AG04450 (cell line): ENCODE measurements at places on chromosomes 12 and 14.

- no peak for DNase-seq
Observed at GRCh38 chr14:23481979-23482822, 12.7 kb downstream of the NGDN start.

DNA sequence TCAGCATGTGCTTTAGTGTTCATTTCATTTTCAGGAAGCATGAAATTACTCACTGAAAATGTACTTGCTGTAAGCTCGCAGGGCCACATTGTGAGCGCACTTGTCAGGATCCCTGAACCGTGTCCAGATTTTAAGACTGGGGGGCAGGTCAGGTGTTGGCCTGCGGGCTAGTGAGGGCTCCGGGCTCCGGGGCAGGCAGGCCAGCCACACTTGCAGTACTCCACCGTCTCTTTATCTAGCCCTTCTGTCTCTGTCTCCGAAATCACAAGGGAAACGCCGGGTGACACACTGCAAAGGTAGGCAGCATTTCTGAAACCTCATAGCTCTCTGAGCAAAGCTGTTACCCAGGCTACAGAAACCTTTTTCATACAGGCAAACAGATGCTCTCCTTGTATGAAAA lies 98.7 kb downstream of the EML1 start:
- no peak for DNase-seq

DNA sequence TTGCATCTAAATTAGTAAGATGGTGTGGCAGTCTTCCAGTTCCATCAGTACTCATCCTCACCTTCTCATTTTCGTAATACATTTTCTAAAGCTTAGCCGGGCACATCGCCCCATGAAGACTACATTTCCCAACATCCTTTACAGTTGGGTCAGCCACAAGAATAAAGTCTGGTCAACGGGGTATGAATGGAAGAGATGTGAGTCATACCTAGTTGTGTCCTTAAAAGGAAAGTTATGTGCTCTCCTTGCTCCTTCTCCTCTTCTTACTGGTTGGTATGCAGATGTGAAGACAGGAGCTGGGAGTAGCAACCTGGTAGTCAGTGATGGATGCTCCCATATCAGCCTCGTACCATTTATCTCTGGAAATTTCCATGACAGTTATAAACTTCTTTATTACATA lies 35.9 kb upstream of the EGLN3 start:
- DNase-seq: peak; percentile 36

GRCh38 chr12:116202940-116203339 lies 74.6 kb downstream of the MED13L start:
- no peak for DNase-seq

DNA sequence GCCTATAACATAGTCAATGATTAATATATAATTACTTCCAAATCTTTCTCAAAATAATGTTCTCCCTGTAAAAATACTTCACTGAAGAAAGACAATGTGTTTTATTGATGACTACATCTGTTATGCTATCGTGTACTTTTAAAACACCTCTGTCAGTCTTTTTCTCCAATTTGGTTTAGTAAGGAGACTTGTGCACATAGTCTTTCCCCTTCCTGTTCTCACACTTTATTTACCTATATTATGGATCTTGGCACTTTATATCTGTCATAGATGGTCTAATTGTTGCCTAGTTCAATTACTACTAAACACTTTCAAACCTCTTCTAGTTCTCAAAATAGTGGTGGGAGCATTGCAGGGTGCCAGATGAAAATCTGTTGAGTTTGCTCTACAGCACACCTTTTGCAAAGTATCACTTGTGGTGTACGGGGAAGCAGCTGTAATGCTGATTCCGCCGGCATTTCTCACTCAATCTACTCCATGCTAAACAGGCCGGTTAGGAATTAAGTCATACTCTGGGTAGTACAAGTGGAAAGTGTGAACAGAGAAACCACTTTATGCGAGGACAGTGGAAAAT lies 1.1 kb upstream of the INSM2 start:
- no peak for DNase-seq

DNA sequence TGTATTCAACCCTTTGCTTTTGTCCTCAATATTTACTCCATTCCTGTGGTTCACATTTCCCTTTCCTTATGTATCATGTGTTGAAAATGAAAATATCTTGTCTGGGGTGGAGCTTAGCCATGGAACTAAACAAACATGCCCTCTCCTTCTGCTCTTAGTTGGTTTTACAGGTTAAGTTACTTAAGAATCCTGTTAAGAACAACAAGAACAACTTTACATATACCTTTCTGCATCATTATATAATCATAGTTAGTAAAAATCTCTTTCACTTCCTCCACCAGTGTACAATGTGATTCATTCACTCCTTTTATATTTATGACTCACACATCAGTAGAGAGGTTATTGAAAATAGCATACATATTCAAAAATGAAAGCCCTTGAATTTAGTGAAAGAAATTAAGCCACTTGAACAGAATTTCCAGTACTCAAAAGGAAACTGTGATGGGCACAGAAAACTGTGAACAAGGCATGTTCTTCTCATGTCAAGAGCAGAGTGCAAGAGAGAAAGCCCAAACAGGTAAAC lies 307.7 kb downstream of the CCDC91 start:
- no peak for DNase-seq

- DNase-seq: no peak
Observed at GRCh38 chr12:104656383-104656782, 199.6 kb downstream of the CHST11 start.

- DNase-seq: no peak
Observed at GRCh38 chr12:109915171-109916040, 15.3 kb downstream of the TCHP start.

- no peak for DNase-seq
Observed at GRCh38 chr14:56137849-56138248, 19.6 kb downstream of the PELI2 start.

GRCh38 chr12:116161588-116161987 lies 115.9 kb downstream of the MED13L start:
- peak; percentile 26 for DNase-seq

DNA sequence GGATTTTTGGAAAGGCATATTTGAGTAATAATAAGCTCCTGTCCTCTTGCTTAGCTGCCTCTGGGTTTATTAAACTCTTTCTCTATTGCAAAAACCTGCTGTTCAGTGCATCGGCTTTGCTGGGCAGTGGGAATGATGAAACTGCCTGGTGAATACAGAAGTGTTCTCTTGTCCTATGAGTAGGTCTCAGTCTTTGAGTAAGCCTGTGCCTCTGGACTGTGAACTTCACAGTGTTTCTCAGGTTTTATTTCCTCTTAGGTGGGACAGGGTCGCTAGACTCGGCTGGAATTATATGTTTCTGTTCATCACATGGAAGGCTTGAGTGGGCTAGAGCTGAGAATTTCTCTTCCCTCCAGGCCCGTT lies 46.4 kb downstream of the CRADD start:
- no peak for DNase-seq

DNA sequence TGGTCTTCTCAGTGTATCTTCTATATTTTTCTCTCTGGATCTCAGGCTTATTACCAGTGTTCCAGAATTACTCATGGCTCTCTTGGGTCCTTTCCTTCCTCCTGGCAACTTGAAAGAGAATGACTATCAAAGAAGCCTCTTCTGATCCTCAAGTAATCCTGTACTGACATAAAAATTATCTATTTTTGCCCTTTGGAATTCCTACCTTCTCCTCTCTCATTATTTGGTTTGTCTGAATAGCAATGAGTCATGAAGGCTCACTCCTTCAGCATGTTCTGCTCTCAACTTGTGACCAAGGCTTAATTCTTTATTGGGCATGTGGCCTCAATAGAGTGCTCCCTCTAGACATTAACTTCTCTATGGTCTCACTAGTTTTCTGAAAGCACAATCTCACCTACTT lies 553.6 kb upstream of the ATP2B1 start:
- no peak for DNase-seq

DNA sequence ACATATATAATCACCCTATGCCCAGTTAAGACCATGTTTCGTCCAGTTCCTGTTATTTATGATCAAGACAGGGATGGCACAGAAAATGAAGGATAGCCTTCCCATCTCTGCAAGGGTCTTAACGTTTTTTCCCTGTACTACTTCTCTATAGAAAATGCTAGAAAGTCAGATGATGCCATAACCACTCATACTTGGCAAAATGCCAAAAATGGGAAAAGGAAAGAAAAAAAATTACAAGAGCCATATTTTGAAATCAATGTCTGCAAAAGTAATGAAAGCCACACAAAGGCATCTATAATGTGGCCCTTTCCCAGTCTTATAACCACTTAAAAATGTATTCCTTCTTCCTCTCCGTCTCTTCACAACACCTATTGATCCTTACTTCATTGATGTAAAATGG lies 1.8 kb upstream of the MYL6B start:
- DNase-seq: no peak

DNA sequence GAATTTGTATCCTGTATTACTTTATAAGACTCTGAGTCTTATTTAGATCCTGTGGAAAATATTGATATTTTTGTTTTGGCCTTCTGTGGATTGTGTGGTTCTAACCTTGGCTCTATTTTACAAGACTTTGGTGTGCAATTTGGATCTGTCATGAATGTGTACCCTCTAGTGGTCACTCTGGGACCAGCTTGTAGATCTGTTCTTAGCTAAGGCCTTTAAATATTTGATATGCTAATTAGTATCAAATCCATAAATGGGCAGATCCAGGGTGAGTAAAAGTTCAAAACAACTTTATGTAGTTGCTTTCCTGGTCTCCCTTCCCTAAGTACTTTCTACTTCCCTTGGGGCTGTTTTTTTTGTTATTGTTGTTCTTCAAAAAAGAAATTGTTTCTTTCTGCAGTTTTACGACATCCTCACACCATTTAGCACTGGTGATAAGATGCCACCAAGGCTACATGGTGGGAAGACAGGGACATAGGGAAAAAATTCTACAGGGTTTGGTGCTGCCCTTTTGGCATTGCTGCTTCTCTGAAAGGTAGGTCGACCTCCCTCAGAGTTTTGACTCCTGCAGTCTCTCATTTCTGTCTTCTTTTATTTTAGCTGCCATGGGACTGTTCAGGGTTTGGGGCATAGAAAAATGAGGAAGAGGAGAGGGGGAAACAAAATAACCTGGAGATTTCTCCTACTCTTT lies 238.5 kb downstream of the GPHN start:
- peak; percentile 1 for DNase-seq

GRCh38 chr14:79161571-79161970 lies 991.4 kb downstream of the NRXN3 start:
- DNase-seq: peak; percentile 3

GRCh38 chr14:73465823-73466532 lies 7.6 kb upstream of the NUMB start:
- no peak for DNase-seq

DNA sequence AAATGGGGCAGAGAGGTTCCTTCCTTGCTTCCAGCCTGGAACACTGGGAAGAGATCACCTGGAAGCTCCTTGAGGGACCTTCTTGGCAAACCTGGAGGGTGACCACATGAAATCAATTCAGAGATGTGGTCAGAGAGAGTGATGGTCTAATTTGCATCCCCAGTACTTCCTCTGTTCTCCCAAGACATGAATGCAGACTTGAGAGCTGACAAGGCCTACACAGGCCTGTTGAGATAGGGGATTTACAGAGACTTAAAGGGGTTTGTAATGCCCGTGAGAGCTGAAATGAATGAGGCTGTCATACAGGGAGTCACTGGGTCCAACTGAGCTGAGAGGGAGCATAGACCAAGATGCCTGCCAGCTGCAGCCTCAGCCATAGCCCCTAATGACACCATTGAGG lies 45.1 kb downstream of the TMX1 start:
- no peak for DNase-seq

DNA sequence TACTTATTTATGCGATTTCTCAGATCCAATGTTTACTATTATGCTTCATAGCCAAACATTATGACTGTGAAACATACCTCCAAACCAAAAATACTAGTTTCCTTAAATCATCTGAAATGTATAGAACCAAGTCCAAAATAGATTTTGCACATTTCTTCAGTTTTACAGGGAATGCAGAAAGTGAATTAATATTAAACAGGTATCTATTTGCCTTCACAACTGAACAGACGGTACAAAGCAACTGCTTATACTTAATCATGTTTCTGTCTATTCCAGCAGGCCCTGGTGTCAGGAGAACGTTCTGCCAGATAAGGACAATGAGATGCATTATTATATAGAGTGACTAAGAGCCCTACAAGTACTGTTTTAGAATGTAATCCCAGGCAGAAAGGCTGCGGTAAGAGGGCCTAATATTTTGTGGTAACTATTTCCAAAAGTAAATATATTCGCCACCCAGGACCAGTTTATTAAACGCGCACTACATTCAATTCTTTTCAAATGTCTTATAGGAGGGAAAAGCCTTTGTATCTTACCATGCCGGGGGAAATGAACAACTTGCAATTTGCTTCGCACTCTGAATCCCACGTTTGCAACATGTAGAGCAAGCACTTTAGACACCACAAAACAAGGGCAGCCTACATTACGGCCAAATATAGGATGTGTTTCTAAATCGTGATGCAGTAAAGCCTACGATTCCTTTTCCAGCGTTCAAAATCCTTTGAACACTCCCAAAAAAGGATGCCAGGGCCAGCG lies 1.5 kb downstream of the CORO1C start:
- DNase-seq: no peak

DNA sequence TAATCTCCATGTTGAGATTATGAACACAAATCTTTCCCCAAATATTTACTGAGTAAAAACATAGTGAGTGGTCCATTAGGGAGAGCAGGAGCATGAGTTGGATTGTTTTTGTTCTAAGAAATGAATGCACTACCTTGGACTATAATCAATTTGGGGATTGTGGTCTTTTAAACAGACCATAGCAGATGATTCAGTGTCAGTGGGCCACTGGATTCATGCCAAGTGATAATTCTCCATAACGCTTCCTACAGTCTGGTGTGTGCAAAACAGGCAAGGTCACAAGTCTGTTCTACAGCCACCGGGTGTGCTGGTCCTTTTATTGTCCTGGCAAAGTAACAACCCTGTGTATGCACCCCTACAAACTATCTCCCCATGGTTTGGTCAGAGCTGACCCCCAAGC lies 266.3 kb downstream of the APAF1 start:
- DNase-seq: no peak

DNA sequence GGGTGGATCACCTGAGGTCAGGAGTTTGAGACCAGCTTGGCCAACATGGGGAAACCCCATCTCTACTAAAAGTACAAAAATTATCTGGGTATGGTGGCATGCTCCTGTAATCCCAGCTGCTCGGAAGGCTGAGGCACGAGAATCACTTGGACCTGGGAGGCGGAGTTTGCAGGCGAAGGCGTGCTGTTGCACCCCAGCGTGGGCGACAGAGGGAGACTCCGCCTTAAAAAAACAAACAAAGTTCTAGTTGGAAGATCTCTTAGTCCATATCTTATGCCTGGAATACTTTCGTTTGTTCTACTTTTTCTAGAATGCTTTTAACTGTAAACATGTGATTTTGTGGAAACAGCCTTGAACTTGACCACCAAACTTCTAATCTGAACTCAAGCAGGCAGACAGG lies 38.7 kb downstream of the PPHLN1 start:
- DNase-seq: no peak

GRCh38 chr14:20180486-20180885 lies 10.2 kb upstream of the OR11G2 start:
- no peak for DNase-seq

- no peak for DNase-seq
Observed at GRCh38 chr12:6377667-6377994, 2.3 kb upstream of the SCNN1A start.

- no peak for DNase-seq
Observed at GRCh38 chr12:109795023-109795422, 38.2 kb downstream of the TRPV4 start.

- DNase-seq: no peak
Observed at GRCh38 chr12:93090731-93091172, 161.7 kb upstream of the EEA1 start.
